ENCODE measurements at places on chromosomes 1 and 21. TPM values are rescaled to one million over a fixed set of nuclear protein-coding genes. Genes with fewer than 3 reads are reported as not detected.

- no peaks in the 10 kb centered on the region for H3K4me1 ChIP-seq
- H3K36me3 ChIP-seq, result no peaks in the 10 kb centered on the region
- no peak for DNase-seq
- H3K4me3 ChIP-seq, result no peak overlapping the region
- H3K27ac ChIP-seq, result no peak overlapping the region
- no peaks in the 10 kb centered on the region for H3K27me3 ChIP-seq
These were observed 136.6 kb downstream of the PROX1 start for GRCh38 chr1:214124281-214124805.

DNA sequence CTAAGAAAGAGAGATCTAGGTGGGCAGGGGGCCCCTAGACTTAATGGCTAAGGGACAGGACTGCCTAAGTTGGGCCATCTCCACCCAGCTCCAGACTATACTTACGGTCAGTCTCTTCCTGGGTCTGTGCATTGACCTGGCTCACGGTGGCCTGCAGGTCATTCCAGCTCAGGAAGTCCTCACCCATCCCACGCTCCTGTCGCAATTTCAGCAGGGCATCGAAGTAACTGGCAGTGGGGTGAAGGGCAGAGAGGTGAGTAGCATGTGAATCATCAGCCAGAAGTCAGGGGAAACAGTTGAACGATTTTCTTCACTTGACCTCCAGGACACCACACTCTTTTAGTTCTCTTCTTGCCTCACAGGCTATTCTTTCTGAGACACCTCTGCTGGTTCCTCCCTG lies 20.5 kb downstream of the IQGAP3 start:
- no peak overlapping the region for H3K27ac ChIP-seq
- DNase-seq, result no peak
- no peaks in the 10 kb centered on the region for H3K4me1 ChIP-seq
- H3K27me3 ChIP-seq, result no peaks in the 10 kb centered on the region
- no peaks in the 10 kb centered on the region for H3K36me3 ChIP-seq

GRCh38 chr1:12600335-12600734 lies 17.7 kb downstream of the DHRS3 start:
- H3K36me3 ChIP-seq, result peaks cover 4% of the 10 kb centered on the region
- H3K27me3 ChIP-seq, result no peaks in the 10 kb centered on the region
- no peak for DNase-seq
- peak overlapping the region; percentile 76 for H3K27ac ChIP-seq
- H3K4me1 ChIP-seq, result peaks cover 78% of the 10 kb centered on the region

DNA sequence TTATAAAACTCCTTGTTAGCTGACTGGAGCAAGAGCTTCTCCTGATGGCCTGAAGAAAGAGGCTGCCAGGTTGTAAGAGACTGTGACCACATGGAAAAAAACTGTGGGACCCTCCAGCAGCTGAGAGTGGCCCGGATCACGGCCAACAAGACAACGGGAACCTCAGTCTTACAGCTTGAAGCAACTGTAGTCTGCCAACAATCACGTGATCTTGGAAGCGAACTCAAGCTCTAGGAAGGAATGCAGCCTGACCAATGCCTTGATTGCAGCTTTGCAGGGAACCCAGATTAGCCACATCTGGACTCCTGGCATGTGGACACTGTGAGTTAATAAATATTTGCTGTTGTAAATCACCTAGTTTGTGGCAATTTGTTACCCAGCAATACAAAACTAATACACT lies 442.6 kb upstream of the PRMT6 start:
- H3K36me3 ChIP-seq, result no peaks in the 10 kb centered on the region
- DNase-seq, result no peak
- H3K4me1 ChIP-seq, result no peaks in the 10 kb centered on the region
- no peak overlapping the region for H3K27ac ChIP-seq

DNA sequence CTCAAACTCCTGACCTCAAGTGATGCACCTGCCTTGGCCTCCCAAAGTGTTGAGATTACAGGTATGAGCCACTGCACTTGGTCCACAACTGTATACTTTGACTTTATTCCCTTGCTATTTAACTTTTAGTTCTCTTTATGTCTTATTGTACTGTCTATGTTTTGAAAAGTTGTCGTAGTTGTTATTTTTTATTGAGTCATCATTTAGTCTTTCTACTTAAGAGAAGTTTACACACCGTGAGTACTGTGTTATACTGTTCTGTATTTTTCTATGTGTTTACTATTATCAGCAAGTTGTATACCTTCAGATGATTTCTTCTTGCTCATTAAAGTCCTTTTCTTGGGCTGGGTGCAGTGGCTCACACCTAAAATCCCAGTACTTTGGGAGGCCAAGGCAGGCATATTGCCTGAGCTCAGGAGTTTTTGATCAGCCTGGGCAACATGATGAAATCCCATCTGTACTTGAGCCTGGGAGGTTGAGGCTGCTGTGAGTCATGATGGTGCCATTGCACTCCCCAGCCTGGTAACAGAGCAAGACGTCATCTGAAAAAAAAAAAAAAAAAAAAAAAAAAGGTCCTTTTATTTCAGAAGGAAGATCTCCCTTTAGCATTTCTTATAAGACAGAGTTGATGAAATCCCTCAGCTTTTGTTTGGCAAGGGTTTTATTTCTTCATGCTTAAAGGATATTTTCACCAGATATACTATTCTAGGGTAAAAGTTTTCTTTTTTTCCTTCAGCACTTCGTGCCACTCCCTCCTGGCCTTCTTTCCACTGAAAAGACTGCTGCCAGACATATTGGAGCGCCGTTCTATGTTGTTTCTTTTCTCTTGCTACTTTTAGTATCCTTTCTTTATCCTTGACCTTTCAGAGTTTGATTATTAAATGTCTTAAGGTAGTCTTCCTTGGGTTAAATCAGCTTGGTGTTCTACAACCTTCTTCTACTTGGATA lies 47.6 kb downstream of the TNFSF18 start:
- no peaks in the 10 kb centered on the region for H3K4me1 ChIP-seq
- no peak for DNase-seq
- H3K27ac ChIP-seq, result no peak overlapping the region

DNA sequence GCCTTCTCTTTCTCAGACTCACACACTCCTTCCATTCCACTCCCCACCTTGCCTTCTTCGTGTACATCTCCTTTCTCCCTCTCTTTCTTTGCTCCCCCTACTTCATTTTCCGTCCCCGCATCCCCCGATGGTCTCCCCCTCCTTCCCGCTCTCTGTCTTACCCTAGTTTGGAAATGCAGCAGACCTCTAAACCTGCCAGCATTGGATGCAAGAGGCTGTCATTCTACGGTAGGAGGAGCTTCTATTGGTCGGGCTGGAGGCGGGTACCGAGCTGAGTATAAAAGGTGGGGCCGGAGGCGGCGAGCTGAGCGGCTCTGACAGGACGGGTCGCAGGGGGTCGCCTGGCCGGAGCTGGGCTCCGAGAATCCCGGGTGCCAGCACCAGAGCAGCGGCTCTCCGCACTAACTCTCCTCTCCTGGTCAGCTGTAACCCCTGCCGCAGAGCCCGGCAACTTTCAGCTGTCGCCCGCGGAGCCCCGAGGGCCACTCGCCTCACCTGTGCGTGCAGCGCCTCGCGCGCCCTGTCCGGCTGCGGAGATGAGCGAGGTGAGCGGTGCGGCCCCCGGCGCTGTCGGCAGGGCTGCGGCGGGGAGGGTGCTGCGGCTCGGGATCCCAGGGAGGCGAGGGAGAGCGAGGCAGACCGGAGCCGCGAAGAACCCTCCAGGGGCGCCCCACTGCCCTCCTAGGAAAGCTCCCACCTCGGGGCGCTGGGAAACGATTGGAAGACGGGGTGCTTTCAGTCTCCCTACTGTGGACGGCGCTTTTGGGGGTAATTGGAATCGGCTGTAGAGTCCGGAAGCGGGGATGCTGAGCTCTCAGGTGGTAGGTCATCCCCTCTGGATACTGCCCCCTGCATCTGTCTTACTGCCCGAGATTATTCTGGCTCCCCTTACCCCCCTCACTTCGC lies at the start of gene PCP4L1:
TSS of gene PCP4L1 (plus strand) at position 307 of the 906 bp plus-strand sequence. CDS start at position 537, 230 bp downstream.
- no peaks in the 10 kb centered on the region for H3K36me3 ChIP-seq
- H3K4me3 ChIP-seq, result peak within 1 kb of the TSS; percentile 52
- no peak within 1 kb of the TSS for H3K27ac ChIP-seq
- no peaks in the 10 kb centered on the region for H3K4me1 ChIP-seq
- peaks cover 4% of the 10 kb centered on the region for H3K27me3 ChIP-seq
- DNase-seq, result peak; percentile 71

- no peak overlapping the region for H3K27ac ChIP-seq
- no peaks in the 10 kb centered on the region for H3K27me3 ChIP-seq
- no peak for DNase-seq
- no peaks in the 10 kb centered on the region for H3K36me3 ChIP-seq
- no peaks in the 10 kb centered on the region for H3K4me1 ChIP-seq
These were observed 79.2 kb downstream of the NTNG1 start for GRCh38 chr1:107220036-107220435.

DNA sequence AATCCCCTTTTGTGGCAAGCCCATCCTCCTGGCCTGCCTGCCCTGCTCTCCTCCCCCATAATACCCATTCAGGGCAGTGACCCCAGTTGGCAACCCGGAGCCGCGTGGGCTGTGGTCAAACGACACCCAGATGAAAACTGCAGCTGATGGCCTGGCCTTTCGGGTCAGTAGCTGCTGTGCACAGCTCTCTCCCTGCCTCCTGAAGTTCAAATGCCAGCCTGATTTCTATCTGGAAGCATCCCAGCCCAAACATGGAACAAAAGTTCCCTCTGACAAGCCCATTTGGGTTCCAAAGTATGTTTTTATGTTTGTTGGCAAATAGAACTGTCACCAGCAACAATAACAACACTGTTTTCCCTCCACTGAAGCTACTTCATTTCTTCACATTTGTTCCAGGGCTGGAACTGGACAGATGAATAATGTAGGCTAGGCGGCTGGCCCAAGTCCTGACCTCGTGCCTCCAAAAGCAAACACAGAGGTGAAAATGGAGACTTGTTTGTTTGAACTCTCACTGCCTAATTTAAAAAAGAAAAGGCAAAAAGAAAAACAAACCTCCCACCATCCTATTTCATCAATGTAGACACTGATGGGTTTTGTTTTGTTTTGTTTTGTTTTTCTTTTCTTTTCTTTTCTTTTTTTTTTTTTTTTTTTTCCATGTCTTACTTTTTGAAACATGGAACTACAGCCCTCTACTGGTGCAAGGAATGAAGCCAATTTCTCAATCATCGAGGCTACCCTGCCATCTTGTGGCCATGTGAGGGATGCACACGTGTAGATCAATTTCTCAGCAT lies 179.0 kb downstream of the ADSS2 start:
- H3K36me3 ChIP-seq, result no peaks in the 10 kb centered on the region
- no peaks in the 10 kb centered on the region for H3K4me1 ChIP-seq
- peak; percentile 83 for DNase-seq

- H3K4me3 ChIP-seq, result no peak overlapping the region
- no peaks in the 10 kb centered on the region for H3K4me1 ChIP-seq
- DNase-seq, result no peak
- no peak overlapping the region for H3K27ac ChIP-seq
These were observed 306.2 kb downstream of the NFIA start for GRCh38 chr1:61388566-61388965.

- no peak overlapping the region for H3K27ac ChIP-seq
- H3K36me3 ChIP-seq, result no peaks in the 10 kb centered on the region
- no peaks in the 10 kb centered on the region for H3K4me1 ChIP-seq
- H3K27me3 ChIP-seq, result no peaks in the 10 kb centered on the region
- no peak for DNase-seq
These were observed 16.3 kb upstream of the ADAMTSL4 start for GRCh38 chr1:150532860-150533259.

- no peak overlapping the region for H3K4me3 ChIP-seq
- no peak overlapping the region for H3K27ac ChIP-seq
- no peaks in the 10 kb centered on the region for H3K36me3 ChIP-seq
- H3K4me1 ChIP-seq, result no peaks in the 10 kb centered on the region
- H3K27me3 ChIP-seq, result no peaks in the 10 kb centered on the region
These were observed 23.3 kb downstream of the COLGALT2 start for GRCh38 chr1:184014271-184014670.

DNA sequence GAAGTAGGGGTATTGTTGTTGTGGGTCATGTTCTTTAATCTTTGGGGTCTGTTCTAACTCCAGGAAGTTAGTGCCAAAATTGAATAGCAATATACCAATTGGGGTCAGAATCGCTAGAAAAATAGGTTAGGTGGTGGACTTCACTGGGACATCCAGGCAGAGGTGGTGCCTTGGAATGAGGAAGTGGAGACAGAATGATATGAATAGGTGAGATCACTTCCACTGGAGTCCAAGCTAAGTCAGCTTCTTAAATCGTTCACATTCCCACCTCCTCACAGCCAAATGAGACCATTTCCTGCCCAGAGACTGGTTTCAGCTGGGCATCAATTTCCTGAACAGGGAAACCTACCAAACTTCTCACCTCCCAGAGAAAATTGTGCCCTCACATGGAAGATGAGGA lies 137.8 kb upstream of the RAB4A start:
- no peak overlapping the region for H3K4me3 ChIP-seq
- no peak overlapping the region for H3K27ac ChIP-seq
- no peaks in the 10 kb centered on the region for H3K4me1 ChIP-seq

The FAM3B gene
- total RNA-seq, result 19.4 TPM

The PTPRF gene
- total RNA-seq, result 197 TPM

The LBR gene
- 80.2 TPM for total RNA-seq

The GJA5 gene
- 28.3 TPM for total RNA-seq

The SPRR2B gene
- not detected for total RNA-seq
